ENCODE measurements at places on chromosomes 7 and 10.

GRCh38 chr10:77052593-77052992 is 585.0 kb downstream of the KCNMA1 start:
- no peak for DNase-seq

- DNase-seq: no peak
These were observed 159.3 kb downstream of the SH3PXD2A start for GRCh38 chr10:103696094-103696410.

DNA sequence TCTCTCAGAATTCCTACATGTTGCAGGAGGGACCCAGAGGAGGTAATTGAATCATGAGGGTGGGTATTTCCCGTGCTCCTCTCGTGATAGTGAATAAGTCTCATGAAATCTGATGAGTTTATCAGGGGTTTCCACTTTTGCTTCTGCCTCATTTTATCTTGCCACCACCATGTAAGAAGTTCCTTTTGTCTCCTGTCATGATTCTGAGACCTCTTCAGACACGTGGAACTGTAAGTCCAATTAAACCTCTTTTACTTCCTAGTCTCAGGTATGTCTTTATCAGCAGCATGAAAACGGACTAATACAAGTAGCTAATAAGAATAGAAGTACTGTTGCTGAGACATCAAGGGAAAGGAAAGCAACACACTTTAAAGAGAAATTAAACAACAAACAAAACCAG is 143.4 kb downstream of the CCDC71L start:
- no peak for DNase-seq

GRCh38 chr10:5576780-5577624 is 52.2 kb downstream of the CALML3 start:
- DNase-seq: no peak

DNA sequence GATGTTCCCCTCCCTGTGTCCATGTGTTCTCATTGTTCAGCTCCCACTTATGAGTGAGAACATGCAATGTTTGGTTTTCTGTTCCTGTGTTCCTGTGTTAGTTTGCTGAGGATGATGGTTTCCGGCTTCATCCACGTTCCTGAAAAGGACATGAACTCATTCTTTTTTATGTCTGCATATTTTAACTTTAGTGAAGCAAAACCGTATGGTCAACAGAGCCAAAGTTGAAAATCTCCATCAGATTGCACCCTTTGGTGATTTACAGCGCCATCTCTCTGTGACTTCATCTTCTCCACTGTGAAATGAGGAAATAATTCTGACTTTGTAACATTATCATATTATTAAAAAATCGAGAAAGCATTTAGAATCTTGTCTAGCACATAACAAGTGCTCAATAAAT is 132.3 kb upstream of the PLXDC2 start:
- no peak for DNase-seq

DNA sequence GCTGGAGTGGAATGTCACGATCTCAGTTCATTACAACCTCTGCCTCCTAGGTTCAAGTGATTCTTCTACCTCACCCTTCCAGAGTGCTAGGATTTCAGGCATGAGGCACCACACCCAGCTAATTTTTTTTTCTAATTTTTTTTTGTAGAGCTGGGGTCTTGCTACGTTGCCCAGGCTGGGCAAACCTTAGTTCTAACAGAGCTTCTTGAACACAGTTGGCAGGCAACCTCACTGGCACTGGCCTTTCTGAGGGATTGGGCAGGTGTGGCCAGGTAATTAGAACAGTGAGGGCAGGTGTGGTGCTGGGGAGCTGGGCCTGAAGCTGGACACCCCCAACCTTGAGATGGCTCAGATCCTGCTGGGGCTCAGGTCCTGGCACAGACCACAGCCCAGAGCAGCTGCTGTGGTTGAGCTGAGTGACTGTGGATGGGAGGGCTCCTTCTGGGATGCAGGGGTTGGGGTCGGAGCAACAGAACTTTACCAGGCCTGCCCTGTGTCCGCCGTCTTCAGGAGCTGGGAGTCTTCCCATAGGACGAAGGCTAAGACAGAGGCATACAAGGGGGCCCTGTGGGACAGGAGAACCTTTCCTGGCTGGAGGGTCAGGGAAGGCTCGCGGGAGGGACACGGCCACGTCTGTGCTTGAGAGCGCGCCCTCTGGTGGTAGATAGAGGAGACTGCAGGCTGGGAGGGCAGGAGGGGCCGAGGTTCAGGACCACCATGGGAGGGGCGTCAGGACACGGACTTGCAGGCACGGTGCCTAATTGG is 48.2 kb downstream of the COL26A1 start:
- DNase-seq: peak; percentile 21

- no peak for DNase-seq
These were observed 818 bp downstream of the DLD start for GRCh38 chr7:107891636-107892366.

GRCh38 chr7:8056439-8056838 is 87.8 kb downstream of the GLCCI1 start:
- DNase-seq: no peak

DNA sequence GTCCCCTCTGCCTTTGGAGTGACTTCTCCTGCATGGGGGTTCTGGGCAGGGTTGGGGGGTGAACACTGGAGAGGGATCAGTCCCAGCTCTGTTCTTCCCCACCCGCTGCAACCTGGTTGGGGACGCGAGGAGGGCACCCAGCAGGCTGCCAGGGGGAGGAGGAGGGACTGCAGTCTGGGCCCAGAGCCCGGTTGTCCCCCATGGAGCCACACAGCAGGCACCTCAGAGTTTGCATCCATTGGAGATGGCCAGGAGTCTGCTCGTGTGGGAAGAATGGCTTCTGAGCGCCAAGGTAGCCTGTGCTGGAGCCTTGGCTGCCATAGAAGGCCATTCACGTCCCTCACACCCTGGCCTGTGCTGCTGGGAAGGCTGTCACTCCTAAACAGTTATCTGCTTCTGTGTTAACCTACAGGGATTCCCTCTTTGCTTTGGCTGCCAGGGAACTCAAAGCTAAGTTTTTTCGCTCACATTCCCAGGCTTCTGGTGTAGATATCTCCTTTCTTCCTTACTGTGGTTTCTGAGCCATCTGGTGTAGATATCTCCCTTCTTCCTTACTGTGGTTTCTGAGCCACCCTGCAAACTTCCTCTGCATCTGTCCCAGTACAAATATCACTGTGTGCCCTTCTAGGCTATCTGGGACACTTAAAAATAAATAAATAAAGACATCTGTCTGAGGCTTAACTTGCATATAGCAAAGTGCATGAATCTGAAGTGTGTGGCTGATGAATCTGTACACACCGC is 133.7 kb downstream of the LHPP start:
- no peak for DNase-seq

- DNase-seq: no peak
These were observed 69.3 kb downstream of the DLG5 start for GRCh38 chr10:77857272-77857671.

- no peak for DNase-seq
These were observed 9.8 kb downstream of the UCMA start for GRCh38 chr10:13224210-13224995.

GRCh38 chr10:12800302-12800701 is 201.2 kb downstream of the CCDC3 start:
- DNase-seq: no peak

DNA sequence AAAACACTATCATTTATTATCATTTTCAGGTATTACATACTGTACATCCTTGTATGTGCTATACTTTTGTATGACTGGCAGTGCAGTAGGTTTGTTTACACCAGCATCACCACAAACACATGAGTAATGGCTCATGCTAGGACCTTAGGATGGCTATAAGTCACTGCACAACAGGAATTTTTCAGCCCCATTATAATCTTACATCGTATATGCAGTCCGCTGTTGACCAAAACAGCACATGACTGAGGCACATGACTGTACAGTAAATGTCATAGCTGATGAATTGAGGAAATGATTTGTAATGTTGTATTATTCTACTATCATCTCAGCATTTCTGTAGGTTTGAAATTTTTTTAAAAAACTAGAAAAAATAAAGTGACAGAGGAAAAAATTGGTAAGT is 38.6 kb downstream of the BPGM start:
- no peak for DNase-seq

DNA sequence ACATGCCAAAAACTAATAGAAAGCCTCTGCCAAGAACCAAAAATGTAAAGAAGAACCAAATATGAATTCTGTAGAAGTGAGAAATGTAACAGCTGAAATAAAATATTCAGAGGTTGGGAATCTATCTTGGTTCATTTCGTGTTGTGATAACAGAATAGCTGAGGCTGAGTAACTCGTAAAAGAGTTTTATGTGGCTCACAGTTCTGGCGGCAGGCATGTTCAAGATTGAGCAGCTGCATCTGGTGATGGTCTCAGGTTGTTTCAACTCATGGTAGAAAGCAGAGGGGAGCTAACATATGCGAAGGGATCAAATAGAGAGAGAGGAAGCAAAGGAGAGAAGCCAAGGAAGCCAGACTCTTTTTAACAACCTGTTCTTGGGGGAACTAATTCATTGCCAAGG is 717.2 kb downstream of the TNS3 start:
- no peak for DNase-seq

DNA sequence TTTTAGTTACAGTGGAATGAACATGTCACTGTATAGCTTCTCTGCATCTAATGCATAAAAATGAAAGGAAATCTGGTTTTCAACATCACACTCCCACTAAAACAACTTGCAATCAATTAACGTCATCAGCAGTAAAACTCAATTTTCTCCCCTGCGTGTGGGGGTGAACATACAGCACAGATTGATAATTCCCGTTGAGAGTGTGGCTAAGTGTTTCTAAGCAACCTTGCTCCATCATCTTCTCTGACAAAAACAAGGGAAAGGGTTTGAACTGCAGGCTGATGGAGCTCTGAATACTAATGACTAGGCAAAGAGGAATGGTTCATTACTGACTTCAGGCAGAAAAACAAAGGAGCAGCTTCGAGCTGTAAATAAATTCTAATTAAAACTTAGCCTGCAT is 238.3 kb downstream of the PARD3 start:
- no peak for DNase-seq

DNA sequence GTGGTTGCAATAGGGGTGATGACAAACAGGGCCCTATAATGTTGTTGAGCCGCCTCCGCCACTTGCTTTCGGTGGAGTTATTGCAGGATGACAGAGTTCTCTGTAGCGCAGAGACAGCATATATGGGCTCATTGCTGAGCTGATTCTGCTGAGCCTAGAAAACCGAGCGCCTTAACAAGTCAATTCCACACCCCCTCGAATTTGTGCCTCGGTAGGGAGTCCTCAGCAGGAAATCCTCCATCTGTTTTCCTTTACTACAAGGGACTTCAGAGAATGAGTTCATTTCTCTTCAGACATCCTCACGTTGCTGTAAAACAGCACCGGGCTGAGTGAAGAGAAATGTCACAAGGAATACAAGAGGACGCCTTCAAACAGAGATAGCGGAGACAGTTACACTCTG is 90.7 kb upstream of the KIAA1217 start:
- no peak for DNase-seq

DNA sequence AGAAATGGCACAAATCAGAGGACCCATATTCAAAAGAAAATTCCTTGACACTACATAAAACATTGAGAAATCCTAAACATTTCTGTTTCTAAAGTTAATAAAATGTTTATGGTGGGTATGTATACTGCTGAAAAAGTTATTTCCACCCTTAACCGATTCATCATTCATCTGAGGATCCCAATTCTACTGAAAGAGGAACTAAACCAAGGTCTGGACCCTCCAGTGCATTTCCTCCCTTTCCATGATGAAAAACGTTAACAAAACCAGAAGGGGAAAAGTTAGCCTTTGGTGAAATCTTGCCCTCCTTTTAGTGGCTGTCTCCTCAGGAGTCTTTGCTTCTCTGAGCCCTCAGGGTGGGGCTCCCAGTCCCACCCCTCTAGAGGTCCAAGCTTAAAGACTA is 144.5 kb upstream of the ASAH2 start:
- no peak for DNase-seq

- DNase-seq: no peak
These were observed 3.1 kb upstream of the SMNDC1 start for GRCh38 chr10:110307805-110308204.

DNA sequence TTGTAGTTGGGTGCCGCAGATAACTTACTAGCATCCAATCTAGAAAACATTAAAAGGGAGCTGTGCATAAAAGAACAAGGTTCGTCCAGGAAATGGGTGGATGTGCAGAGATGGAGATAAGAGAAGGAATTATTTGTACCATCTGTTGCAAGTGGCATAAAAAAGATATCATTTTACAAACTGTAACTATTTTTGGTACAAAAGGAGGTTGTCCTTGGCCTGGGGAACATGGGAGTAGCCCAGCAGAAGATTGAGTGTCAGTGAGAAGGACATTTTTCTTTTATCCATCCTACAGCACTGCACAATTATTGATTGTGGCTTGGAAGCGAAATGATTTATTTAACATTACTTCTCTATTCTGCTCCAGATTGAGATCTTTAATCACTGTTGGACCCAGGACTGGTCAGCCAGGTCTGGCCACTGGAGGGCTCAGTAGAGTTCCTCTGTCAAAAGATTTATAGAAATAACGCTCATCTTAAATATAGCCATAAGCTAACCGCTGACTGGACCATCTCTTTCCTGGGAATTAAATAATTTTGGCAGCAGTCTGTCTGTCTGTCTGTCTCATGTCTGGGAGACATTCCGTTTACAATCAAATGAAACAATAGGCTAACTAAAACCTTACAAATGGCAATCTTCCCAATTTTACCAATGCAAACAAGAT is 254.1 kb downstream of the KIAA1217 start:
- DNase-seq: no peak

GRCh38 chr7:93873998-93874574 is 16.5 kb downstream of the TFPI2 start:
- DNase-seq: no peak

DNA sequence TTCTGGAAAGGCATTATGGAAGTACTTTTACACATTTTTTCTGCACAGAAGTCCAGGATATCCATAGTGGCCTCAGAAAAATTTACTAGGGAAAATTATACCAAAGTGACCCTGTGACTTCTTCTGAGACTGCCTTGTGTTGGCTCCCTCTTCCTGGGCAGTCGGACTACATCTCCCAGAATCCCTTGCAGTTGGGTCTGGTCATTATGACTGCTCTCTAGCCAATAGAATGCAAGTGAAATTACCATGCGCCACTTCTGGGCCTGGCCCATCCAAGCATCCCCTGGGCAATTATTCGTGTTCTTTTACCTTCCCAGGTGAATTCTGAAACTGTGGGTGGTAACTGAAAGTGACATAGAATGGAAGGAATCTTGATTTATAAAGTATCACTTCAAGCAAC is 430.9 kb downstream of the ACTR3B start:
- DNase-seq: no peak

DNA sequence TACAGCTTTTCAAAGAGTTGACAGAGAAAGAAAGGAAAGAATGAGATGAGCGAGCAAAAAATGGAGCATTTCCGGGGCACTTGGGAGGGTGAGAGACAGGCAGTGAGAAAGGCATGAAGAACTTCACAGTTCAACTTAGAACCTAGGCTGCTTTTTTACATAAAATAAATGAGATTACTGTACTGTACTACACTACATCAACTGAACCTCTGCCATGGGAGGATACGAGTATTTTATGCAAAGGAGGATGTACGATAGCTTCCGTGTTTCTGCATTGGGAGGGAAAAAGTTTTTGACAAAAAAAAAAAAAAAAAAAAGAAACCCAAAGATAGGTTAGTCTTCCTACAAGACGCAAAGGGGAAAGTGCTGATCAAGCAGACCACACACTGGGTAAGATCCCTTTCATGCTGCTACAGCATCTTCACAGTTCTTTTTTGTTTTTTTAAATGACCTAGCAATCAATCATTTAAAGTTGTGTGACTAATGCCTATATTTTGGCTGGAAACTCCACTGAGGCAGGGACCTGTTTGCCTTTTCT is 88.0 kb downstream of the RAPGEF5 start:
- no peak for DNase-seq
